ENCODE measurements at places on chromosomes 5 and 9.

- peak; percentile 8 for DNase-seq
Observed at GRCh38 chr9:114300846-114301797, 21.8 kb upstream of the ORM1 start.

DNA sequence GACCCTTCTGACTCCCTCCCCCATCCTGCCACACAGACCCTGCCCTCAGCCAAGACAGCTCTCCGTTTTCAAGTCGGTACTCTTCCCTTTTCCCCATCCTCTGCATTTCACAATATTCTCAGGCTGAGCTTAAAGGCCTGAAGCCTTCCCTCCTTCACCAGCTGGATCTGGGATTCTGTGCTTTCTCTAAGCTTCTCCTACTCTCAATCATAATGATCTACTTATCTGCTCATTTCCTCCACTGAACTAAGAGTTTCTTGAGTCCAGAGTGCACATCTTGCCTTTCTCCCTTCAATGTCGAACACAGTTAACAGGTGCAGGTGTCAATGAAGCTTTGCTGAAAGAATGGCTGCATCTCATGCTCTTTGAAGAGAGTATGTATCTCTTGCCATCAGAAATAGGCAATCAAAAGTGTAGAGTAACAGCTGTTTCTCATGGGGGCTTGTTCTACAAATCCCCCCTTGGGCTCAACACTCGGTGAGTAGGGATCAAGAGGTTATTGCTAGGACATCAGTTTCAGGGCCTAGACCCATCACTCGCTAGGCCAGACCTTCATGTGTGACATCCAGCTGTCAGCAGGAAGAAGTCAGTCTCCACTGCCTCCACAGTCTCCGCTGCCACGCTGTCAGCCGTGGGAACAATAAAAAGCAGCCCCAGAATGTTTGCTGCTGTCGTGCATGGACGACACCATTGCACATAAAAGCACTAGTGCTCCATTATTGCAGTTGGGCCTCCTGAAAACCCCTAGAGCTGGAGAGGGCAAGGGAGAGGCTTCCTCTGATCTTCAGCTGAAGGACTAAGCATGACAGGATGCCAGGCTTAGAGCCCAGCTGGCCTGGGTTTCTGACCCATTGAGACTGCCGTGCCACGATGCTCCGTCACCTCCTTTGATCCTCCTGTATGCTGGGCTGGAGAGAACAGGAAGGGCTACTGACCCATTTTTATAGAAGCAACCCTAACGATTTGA lies 23.7 kb downstream of the TRAF1 start:
- no peak for DNase-seq

DNA sequence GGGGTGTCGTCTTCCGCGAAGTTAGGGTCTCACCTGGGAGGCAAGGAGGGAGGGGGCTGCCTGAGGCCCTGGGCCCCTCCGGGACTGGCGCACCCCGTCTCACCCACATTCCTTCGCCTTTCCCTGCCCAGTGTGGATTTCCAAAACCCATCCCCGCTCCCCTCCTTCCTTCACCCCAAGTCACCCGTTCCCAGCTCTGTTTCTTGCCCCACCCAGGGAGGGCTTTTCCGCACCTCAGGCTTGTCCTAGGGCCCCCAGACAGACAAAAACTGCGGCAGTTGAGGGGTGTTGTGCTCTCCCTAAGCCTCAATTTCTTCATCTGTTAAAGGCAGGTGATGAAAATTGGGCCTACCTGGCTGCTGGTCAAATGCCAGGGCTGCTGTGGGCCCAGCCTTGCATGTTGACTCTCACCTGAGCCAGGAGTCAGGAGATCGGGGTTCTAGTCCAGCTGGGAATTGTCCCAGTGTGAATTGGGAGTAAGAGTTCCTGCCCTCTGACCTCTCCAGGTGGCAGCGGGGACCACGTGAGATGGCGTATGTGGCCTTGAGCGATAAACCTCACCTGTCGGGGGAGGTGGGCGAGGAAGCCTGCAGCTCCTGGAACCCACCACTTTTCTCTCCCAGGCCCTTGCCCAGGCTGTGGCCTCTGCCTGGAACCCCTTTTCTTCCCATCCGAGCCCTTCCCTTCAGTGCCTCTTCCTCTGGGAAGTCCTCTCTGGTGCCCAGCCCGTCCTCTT lies 143.4 kb upstream of the IER5L start:
- no peak for DNase-seq

- DNase-seq: no peak
Observed at GRCh38 chr5:158120760-158121159, 261.8 kb upstream of the CLINT1 start.

DNA sequence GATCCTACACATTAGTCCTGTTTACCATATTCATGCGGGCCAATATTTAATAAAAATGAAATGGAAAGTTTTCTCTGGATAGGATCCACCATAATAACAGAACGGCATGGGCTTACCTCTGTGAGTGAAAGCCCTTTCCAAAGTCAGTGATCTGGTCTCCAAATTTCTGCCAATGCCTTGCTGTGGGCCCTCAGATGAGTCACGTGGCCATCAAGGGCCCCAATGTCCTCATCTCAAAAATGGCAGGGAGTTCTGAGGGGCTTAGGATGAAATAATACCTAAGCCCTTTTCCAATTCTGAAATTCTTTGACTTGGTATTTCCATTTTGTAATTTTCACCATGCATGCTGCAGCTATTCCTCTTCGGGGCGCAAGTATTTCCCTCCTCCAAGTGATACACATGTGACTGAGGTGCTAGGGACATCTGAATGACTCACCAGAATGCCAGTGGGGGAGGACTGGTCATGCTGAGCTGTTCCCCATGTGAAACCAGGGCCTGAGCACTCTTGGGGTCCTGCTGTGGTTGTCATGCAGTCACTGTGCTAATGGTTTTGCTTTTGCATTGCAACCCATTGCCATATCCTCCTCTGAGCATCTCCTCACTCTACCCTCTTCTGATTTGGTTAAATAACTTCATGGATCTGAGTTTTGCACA lies 35.0 kb downstream of the ITK start:
- DNase-seq: no peak

- no peak for DNase-seq
Observed at GRCh38 chr5:213803-214395, 4.1 kb downstream of the CCDC127 start.

DNA sequence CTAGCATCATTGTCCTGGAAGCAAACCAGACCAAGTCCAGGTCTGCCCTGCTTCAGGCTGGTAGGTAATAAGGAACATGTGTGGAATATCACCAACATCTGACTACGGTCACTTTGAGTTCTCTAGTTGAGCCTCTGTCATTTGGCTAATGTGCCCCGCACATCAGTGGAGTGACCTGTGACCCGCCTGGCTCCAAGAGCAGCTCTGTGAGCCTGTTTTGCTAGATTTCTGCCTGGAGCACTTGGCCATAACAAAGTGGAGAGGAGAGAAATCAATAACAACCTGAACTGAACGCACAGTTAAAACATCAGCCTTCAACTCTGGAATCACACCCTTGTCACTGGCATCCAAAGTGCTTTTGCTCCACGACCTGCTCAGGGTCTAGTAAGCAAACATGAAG lies 115.7 kb downstream of the PPP2R2B start:
- no peak for DNase-seq

DNA sequence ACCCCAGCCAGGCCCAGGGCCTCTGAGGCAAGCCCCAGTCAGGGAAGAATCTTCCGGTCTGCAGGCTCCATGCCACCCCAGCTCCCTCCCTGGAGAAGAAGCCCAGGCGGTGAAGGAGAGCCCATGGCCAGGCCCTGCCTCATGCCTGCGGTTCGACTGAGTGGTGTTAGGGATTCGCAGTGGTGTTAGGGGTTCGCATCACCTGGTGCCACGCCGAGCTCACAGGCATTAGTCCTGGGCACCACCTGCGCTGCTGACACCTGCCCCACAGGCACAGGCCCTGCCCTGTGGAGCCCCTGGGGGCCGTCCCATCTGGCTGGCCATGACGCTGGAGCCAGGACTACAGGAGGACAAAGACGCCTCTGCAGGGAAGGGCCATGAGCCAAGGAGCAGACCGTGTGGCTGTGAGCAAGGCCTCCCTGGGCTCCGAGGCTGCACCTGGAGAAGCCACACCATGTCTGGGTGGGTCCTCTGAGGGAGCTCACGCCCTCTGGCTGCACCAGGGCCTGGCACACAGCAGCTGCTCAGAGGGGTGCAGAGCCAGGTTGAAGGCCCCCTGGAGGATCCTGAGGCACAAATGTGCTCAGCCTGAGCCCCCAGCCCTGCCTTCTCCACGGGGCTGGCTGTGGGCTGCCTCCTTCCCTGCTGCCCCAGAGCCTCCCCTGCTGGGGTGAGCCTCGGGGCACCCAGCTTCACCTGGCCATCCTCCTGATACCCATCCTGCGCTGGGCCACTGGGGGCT lies 27.6 kb upstream of the RNF130 start:
- no peak for DNase-seq

DNA sequence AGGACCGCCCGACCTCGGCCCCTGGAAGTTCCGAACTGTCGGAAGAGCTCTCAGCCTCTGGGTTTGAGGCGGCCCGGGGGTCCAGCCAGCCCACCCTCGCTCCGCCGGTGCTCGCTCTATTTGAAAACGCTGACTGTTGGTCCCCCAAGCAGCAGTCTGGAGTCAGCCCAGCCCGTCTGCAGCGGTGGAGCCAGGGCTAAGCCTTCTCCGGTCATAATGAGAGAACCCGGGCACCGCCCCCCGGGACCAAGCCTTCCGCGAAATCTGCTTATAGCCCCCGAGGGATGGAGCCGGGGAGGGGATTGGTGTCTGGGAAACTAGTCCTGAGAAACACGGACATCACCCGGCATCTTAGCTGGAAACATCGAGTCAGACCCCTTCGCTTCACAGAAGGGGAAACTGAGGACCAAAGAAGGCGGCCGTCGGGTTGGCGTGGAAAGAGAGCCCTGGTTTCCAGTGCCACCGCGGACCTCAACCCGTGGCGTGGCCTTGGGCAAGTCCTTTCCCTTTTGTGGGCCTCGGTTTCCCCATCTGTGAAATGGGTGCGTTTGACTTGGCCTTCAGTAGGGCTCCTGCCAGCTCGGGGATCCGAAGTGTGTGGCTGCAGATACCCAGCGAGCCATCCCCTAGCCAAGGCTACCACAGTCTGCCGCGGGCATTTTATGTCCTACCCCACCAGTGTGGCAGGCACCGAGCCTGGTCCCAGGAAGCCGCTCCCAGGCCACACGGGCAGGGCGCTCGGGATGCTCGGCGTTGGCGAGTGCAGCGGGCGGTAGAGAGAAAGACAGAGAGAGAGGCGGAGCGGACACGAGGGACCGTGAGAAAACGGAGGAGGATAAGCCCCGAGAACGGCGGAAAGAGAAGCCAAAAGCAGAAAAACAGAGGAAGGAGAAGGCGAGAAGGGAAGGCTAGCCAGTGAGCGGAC lies 857 bp downstream of the ADAM19 start:
- DNase-seq: peak; percentile 53

Data from activated CD4-positive, alpha-beta memory T cell treated with anti-CD3 and anti-CD28 coated beads for 36 hours (primary cell).